ENCODE measurements at places on chromosomes 6 and 20.

DNA sequence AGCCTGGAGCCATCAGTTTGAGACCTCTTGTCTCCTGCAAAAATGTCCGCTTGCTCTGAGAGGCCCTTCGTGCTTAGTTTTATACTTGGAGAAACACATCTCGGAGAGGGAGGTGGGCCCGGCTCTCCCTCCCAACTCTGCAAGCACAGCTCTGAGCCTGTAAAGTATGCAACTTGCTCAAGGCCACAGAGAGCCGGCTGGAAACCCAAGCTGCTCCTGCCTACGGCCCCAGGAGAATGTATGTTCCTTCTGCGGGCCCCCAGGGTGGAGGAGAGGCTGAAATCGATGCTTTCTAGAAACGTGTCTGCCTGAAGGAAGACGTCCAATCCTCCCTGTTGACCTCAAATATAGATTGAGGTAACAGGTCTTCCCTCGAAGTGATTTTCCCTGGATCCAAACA is 205.4 kb downstream of the PREX1 start:
- DNase-seq: no peak

DNA sequence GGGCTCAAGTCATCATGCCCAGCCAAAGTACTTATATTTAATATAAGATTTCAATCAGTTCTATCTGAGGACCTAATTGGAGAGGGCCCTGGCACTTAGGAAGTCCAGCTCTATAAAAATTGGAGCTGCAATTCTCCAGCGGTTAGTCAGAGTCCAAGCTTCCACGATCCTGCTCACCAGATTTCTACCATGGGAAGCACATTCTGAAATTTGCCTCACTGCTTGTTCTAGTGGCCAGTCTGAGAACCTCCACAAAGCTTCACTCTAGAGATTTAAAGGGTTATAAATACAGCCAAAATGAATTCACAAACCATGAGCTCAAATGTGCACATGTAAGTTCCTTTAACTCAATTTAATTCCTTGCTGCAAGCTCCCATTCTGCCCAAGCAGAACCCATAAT is 33.5 kb downstream of the PNLDC1 start:
- no peak for DNase-seq

GRCh38 chr6:150537893-150538292 is 61.8 kb upstream of the PLEKHG1 start:
- no peak for DNase-seq

DNA sequence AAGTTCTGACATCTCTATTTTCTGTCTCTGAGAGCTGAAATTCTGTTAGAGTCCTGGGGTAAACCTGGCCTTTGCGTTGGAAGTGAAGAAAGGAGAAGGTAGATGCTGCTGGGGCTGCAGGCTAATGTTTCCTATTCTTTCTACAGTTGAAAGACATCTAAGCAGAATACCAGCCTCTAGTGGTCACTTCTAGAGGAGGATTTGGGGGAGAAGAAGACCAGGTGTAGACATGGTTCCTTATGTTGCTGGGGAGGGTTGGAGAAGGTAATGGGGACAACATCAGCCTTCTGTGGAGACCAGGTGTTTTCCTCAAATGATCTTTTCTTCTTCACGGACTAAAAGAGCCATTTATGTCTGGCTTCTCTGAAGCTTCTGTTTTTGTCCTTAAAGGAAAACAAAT is 62.6 kb downstream of the BTBD3 start:
- no peak for DNase-seq

DNA sequence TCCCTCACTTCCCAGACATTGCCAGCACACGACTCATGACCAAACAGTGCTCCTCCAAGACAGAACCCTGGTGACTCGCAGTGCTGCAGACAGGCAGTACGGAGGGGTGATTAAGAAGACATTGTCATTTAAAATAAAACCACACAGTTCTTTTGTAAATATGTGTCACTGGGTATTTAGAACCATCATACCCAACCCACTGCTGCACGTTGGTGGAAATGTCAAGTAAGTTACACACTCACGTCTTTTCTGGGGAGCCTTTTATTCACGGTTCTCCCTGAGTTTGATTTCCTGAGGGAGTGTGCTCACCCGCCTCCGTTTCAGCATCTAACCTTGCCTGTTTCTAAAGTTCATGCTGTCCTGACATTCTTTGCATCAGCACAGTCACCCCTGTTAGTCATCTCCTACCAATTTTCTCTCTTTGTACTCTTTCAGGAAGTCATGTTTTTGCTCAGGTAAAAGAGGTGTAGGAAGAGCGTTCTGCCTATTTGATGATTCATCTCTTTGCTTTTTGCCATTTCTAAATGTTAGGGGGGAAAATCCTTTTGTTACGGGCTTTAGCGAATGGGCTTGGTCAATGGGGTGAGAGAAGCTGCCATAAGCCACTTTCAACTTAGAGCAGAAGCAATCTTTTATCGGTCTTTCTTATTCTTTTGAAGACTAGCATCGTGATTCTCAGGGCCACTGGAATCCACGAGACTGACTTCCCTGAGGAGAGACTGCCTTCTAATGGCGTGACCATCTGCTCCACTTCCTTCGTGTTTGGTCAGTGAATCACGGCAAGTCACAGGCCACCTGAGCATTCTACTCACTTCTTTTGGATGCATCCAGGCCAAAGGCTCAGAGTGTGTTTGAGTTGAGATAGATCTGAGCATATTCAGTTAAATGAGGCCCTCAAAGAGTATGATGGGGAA is 512.8 kb upstream of the JARID2 start:
- no peak for DNase-seq

- DNase-seq: no peak
Measured at GRCh38 chr6:53702316-53702715, 36.8 kb upstream of the KLHL31 start.

DNA sequence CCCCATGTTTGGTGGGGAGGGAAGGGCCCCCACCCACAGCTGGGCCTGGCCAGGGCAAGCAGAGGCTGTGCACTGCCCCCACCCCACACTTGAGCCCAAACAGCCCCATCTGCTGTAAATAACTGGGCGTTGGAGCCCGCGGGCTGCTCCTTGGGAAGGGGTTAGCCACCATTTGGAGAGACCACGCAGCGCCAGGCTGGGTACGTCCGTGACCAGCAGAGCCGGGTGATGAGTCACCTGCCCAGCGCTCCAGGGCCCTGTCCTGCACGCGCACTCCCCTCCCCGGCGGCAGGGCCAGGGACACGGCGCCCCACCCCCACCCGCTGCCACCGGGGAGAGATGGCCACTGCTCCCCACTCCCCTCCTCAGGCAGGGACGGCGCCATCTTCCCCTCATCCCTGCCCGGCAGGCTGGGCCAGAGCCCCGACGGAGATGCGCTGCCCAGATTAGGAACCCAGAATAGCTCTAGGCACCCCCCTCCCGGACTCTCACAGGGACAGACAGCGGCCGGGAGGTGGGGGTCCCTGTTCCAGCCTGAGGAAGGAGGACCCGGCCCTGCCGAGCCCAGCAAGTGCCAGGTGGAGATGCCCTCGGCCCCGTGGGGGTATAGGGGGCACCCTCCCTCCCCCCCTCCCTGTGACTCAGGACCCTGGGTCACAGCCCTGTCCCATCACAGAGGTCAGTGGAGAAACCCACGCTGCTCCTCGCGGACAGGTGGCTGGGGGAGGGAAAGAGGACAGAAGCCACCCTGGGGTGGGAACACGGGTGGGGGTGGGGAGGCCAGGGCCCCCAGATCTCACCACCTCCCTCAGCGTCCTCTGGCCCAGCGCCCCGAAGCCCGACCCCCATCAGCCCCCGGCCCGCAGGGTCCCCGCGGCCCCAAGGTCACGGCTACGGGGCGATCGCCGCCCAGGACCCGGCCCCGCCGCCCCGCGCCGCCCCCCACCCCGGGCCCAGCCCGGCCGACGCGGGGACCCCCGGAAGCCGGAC is 642 bp downstream of the EEF1A2 start:
- no peak for DNase-seq

DNA sequence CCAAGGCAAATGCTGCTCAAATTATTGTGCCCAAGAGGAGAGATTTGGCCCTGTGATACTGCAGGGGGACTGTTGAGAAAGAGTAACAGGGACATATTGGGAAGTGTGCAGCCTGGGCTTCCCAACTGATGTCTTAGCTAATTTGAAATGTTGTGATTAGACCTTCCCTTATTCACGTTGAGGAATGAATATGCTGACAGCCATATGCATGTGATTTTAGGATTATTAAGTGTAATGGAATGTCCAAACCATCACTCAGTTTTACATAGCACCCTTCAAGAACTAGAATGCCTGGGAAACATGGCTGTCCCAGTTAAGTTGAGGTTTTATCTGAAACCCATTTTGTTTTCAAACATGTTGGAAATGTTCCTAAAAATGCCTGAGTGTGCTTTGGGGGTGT is 81.4 kb downstream of the CARMIL1 start:
- DNase-seq: no peak

DNA sequence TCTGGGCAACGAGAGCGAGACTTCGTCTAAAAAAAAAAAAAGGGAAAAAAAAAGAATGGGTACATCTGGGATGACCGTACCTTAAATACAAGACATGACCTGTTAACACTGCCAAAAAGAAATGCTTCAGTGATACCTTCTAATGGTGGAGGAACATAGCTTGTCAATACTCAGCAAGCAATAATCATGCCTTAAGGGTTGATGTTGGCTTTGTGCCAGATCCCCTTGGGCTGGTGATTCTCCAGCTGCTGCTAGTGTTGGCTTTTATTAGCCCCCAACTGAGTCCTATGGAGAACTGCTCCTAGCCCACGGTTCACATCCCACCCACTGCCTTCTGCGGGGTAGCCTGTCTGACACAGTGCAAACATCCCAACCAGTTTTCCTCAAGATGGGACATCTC is 134.9 kb downstream of the PLCB1 start:
- DNase-seq: no peak

DNA sequence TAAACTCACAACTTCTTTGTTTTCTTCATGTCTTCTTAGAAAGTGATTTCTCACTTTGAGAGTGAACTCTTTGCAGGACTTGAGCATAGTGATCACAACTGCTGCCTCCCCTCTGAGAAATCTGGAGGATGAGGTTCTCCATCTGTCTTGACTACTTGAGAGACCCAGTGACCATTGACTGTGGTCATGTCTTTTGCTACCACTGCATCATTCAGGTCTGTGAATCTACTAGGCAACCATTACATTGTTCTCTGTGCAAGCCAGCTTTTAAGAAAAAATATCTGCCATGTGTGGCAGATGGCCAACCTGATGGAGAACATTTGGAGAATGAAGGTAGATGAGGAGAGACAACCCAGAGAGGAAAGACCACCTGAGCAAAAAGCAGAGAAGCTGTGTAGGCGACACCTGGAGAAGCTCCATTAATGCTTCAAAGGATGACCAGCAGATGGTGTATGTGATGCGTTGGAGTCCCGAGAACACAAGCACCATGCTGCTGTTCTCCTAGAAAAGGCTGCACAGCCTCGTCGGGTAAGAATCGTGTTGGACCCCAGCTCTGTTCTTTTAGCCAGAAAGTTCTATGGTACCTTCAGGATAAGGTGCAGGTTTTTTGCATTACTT is 25.1 kb upstream of the TRIM26 start:
- no peak for DNase-seq

DNA sequence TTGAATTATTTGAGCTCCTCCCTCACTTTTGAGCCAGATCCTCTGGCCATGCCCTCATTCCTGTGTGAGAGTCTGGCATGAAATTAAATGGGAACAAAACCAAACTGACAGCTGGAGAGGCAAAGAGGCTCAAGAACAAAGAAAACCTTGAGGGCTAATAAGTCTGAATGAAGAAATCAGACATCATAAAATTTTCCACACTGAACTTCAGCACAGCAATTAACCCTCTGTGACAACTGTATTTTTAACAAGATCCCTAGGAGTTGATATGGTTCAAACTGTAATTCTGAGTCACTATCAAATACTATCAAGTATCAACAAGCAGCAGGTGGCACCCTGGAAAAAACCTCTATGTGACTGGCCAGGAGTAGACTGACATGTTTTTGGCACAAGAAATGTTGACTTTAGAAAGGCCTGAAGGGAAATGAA is 109.4 kb upstream of the EMILIN3 start:
- no peak for DNase-seq

DNA sequence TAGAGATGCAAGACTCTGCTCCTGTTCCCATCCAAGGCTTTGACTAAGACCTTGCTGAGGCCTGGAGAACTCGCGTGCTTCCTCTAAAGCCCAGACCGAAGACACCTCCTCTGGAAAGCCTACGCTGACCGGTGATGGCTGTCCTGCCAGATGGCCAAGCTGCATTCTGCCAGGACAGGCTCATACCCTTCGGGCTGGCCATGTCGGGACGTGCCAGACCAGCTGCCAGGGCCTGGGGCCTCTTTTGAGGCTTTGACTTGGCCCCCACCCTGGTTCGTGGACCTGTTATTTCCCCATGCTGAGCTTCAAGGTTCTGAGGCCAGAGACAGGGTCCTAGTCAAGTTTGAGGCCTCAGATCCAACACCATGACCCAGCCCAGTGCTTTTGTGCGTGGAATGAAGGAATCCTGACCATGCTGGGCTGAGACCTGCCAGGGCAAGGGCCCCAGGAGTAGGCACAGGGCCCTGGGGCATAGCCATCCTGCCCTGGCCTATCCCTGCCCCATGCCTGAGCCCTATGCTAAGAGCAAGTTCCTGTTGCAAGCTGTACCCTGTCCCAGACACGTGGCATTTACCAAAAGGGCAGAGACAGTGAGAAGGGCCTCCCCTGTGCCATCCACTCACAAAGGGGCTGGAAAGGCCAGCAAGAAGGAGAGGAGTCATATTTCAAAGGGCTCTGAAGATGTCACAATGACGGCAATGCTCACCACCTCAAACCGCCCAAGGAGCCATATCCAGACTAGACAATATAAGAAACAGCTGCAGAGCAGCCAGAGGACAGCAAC is 42.8 kb downstream of the MRPL14 start:
- no peak for DNase-seq

DNA sequence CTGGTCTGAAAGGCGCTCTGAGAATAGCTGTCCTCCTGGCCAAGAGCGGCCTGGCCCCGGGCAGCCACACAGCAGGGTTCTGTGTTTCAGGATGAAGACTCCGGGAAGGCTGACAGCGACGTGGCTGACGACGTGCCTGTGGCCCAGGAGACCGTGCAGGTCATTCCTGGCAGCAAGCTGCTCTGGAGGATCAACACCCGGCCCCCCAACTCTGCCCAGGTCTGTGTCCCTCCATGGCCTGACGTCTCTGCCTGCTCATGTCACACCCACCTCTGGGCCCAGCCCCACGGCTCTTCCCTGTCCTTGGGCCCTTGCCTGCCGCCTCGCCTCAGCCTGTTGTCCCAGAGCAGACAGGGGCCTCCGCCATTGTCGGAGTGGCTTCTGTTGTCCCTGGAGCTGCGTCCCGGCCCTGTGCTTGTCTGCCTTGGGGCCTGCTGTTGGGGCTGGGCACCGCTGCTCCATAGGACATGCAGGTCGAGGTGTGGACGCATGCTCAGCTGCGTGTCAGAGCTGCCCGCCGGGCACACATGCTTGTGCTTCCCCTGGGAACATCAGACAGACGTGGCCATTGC is 16.2 kb upstream of the ADRM1 start:
- no peak for DNase-seq

Measured in GM12864 (cell line).